GM12892 (cell line): ENCODE measurements at places on chromosomes 3 and 15.

- no peak for DNase-seq
These were observed 271.2 kb downstream of the RBMS3 start for GRCh38 chr3:29552051-29552450.

- no peak for DNase-seq
These were observed 213.2 kb upstream of the IL12A start for GRCh38 chr3:159775372-159775961.

DNA sequence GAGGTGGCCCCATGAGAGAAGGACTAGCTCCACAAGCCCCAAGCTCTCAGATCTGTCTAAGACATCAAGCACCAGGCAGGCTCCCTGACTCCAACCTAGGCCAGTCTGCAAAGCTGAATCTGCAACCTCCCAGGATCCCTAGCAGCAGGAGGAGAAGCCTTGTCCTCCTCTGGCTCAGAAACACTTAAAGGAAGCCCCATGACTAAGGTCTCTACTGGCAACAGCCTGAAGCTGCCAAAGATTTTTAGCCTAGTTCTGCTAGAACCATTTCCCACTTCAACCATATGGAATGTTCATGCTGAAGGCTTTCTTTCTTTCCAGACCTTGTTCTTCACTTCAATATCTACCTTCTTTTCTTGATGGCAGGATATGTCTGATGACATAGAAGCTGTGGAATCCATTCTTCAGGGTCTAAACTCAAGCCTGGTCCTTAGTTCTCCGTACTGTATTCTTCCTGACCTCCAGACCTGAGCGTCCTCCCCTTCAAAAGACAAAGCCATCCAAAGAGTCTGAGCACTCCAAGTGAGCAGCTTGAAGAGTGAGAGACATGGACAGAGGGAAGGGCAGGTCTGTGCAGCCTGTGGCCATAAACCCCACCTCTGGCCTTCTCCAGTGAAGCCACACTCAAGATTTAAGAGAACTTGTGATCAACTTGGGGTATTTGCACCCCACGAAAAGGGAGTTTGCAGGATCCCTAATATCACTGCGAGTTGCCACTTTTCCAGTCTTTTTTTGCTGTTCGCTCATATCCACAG is 23.1 kb downstream of the SST start:
- DNase-seq = no peak

DNA sequence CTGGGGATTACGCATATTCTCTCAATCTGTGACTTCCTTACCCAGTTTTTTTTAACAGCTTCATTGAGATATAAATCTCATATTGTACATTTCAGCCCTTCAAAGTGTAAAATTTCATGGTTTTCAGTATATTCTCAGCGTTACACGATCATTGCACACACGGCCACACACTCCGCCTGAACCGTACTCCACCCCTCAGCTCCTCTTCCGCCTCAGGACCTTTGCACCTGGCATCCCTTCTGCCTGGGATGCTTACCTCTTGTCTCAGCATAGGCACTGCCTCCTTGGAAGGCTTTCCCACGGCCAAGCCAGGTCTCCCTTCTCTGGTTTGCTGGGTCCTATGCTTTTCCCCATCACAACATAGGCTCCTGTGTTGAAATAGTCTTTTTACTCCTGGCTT is 57.4 kb upstream of the NR2C2 start:
- no peak for DNase-seq

DNA sequence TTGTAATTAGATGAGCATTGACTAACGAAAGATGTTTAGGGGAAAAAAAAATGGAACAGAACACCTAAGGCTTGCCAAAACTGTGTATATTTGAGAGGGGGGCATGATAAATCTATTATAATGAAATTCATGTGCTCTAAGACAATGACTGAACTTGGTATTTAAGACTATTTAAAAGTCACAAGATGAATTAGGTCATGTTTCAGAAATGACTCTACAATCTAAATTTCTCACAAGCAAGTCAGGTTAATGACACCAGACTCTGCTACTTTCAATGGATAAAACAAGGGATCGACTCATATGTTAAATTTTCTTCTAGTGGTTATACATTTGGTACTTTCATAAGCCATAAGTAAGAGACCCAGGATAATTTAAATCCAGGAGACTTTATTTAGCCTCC is 78.4 kb downstream of the DUT start:
- no peak for DNase-seq

GRCh38 chr3:122681974-122682409 is 1.4 kb downstream of the PARP14 start:
- no peak for DNase-seq

GRCh38 chr3:43649365-43649968 is 27.7 kb upstream of the ANO10 start:
- no peak for DNase-seq

GRCh38 chr15:65087873-65088642 is 11.5 kb downstream of the KBTBD13 start:
- DNase-seq = no peak

- no peak for DNase-seq
These were observed 761.4 kb downstream of the NAALADL2 start for GRCh38 chr3:175620532-175620931.

- peak; percentile 79 for DNase-seq
These were observed 940 bp upstream of the ACY1 start for GRCh38 chr3:51982352-51982837.

- no peak for DNase-seq
These were observed 145.7 kb upstream of the MEIS2 start for GRCh38 chr15:37246065-37246464.

DNA sequence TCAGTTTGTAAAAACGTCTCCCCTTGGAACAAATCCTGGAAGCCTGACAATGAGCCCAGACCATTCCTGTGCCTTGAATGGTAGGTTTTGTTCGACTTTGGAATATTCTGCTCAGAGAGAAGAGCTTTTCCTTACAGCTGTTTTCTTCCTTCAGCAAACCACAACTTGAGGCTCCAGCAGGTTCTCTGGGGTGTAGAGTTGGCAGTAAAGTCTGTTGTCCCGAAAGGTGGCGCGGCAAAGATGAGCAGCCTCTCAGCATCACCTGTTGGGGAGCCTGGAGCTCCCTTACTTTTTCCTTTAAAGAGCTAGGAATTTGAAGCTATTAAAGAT is 65.4 kb downstream of the BOC start:
- no peak for DNase-seq

GRCh38 chr3:143280984-143281383 is 161.4 kb downstream of the CHST2 start:
- DNase-seq = no peak

GRCh38 chr3:134308350-134308891 is 57.8 kb upstream of the RYK start:
- DNase-seq = peak; percentile 48

DNA sequence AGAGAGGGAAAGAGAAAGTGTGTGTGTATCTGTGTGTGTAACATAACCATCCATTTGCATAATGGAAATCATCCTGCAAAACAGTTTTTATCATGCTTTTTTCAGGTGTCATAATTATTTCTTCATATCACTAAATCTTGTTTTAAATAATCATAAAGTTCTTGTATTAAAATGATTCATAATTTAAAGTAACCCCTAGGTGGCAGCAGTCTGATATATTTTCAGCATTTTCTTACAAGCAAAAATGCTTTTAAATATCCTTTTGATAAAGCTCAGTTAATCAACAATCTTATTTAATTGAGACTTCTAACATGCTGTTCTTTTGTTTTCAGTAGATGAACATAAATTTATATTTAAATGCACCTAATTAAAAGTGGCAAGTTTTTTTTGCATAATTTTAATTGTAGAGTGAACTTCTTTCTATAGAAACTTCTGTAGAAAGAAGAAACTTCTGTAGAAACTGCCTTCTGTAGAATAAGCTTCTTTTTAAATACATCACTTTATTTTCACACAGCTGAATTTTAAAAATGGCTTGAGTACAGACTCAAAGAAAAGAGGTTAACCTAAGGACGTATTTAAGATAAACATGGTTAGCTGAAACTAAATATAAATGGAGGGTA is 72.5 kb downstream of the OPA1 start:
- no peak for DNase-seq

GRCh38 chr3:88509582-88509981 is 359.8 kb downstream of the C3orf38 start:
- no peak for DNase-seq

GRCh38 chr3:141465221-141465620 is 21.6 kb upstream of the RASA2 start:
- no peak for DNase-seq

- no peak for DNase-seq
These were observed 5.7 kb upstream of the FILIP1L start for GRCh38 chr3:100120012-100120411.

DNA sequence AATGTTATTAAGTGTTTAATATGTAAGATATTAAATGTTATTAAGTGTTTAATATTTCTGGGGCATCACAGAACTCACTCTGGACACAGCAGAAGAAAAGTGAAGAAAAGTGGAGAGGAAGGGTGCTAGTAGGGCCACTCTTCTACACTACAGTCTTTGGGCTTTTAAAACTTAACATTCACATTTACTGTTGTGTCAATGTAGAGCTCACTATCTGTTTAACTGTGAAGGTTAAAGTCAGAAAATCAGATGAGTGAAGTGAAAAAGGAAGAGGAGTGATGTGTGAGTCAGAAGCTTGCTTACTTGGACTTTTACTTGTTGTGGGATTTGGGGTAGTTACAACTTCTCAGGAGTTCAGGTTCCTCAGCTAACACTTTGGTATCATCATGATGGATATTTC is 145.3 kb upstream of the DNAJC19 start:
- no peak for DNase-seq

- DNase-seq = no peak
These were observed 27.6 kb downstream of the CMC1 start for GRCh38 chr3:28268989-28269388.

DNA sequence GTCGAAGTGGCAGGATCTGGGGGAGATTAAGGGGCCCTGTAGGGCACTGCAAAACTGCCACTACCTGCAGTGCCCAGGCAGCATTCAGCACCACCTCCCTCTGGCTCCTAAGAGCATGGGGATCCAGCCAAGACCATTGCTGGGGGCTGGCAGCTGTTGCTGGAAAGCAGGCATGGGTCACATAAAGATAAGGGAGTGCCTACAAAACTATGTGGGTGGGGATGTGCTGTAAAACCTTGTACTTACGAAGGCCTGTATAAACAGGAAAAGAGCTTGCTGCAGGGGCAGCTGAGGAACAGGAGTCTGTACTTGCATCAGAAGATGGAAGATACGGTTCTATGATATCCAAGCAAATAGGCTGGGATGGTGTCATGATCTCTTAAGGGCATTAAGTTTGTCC is 27.1 kb downstream of the IL20RB start:
- no peak for DNase-seq

- no peak for DNase-seq
These were observed 60.8 kb downstream of the DAPK2 start for GRCh38 chr15:63985221-63986184.

DNA sequence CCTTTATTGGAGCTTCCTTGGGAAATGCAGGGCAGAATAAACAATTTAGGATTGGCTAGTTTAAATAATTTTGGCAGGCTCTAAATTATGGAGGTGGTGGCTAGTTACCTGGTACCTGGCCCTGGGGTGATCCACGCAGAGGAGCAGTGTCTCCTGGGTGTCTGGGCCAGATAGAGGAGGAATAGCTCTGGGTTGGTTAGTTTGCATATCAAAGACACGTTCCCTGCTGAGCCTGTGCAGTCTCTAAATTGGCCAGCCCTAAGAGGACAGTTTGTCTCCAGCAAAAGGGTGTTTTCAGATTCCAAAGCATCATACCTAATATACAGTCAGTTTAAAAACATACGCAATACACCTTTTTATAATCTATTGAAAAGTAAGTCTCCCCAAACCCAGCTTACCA is 333.3 kb upstream of the TPM1 start:
- DNase-seq = no peak

DNA sequence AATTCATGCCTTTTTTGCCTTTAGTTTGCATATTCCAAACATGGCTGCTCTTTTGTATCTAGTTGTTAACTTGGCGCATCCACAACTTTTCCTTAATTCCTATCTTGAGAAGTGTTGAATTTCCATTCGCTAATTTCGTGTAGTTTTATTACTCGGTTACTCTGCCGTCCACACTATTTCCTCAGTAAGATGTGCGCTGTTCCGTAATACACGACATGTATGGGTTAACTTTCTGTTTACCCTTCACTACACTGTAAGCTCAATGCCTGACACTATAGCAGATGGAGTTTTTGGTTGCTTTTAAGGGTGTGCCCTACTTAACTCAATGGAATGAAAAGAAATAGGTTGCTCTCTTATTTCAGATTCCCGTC is 724 bp downstream of the RPSA start:
- no peak for DNase-seq

- no peak for DNase-seq
These were observed 76.5 kb upstream of the SNRPA1 start for GRCh38 chr15:101371519-101371918.

GRCh38 chr3:152830245-152830644 is 4.7 kb upstream of the P2RY1 start:
- no peak for DNase-seq

DNA sequence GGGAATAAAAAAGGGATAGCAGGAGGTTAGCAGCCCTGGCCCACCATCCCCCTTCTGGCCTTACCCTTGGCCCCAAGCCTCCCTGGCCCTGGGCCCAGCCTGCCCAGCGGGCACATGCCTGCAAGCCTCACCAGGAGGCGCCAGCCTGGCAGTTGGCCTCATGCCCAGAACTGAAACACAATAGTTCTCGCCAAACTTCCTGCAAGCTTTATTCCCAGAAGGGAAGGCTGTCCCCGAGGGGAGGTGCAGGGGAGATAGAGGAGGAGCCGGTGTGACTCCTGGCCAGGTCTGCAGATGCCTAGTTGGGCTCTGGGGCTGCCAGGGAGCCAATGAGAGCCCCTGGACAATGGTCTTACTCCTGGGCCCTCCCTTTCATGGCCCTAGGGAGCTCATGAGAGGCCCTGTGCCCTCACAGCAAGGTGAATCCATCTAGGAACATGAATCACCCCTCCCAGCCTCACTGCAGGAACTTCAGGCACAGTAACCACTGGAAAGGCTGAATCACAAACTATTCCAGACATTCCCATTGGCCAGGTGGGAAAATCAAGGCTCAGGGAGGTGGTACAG is 4.0 kb downstream of the CCDC33 start:
- no peak for DNase-seq

- no peak for DNase-seq
These were observed 69.5 kb upstream of the IQSEC1 start for GRCh38 chr3:13142552-13143380.

DNA sequence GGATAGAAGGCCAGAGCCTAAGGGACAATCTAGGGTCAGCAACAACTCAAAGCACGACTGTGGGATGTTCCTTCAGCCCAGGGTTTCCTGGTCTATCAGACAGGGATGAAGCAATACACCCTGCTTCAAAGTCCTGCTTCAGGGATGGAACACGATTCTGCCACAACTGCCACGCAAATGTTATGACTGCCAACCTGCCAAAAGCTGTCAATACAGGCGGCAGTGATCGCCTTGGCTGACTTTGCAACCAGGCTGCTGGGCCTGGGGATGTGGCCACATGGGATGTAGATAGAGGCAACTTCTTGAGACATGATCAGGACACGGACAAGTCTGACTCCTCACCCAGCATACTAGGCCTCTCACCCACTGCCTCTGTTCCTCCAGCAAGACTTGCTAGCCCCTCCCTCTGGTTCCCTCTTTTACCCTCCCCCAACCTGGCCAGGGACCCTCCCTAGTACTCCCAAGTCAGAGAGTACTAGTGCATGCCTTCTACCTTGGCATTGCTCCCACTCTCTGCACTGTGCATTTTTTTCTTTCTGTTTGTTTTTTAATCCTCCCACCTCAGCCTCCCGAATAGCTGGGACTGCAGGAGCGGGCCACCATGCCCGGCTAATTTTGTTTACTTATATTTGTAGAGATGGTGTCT is 7.6 kb downstream of the CCDC12 start:
- no peak for DNase-seq

- DNase-seq = no peak
These were observed 95.5 kb upstream of the CNTN3 start for GRCh38 chr3:74709951-74710350.

GRCh38 chr3:50642382-50642781 is 25.4 kb downstream of the MAPKAPK3 start:
- DNase-seq = no peak
